NT2/D1 (cell line): ENCODE measurements at places on chromosomes 16 and 17.

- no peak for DNase-seq
These were observed 67.0 kb downstream of the MPRIP start for GRCh38 chr17:17109256-17109655.

DNA sequence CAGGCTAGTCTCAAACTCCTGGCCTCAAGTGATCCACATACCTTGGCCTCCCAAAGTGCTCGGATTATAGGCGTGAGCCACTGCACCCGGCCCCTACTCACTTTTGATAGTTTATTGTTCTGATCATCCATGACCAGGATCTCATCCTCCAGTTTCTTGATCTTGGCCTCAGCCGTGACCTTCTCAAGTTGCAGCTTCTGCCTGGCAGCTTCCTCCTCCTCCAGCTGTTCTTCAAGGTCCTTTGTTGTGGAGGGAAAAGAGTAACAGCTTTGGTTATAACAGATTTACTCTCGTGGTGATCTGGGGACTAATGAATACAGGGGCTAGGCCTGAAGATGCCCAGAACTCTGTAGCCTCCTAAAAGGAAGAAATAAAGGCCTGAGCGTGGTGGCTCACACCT lies 89.9 kb downstream of the NDE1 start:
- no peak for DNase-seq

DNA sequence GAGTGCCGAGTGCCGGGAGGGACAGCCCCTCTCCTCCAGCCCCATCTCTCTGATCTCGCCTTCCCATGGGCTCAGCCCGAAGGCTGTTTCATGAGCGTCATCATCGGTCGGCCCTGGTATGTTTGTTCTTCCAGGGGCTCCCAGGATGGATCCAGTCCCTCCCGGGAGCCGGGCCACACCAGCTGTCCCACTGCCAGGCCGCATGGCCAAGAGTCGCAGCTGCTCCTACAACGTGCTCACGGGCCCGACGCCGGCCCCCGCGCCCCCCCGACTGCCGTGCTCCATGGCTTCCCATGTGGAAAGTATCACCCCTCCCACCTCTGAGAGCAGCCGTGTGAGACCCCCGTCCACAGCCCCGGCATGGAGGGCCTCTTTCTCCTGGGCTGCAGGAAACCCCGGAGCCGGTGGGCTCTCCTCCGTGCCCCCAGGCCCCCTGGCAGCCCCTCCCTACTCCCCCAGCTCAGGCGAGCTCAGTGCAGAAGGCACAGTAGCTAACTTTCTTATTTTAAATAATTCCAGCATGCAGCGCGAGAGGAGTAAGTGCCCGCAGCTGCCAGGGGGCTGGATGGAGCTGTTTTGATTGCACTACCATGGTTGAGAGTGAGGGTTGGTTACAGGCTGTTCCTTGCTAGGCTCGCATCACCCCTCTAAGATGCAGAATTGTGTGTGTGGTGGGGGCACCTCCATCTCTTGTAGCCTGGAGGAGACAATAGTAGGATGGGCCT lies 26.6 kb upstream of the GSE1 start:
- DNase-seq, result no peak

DNA sequence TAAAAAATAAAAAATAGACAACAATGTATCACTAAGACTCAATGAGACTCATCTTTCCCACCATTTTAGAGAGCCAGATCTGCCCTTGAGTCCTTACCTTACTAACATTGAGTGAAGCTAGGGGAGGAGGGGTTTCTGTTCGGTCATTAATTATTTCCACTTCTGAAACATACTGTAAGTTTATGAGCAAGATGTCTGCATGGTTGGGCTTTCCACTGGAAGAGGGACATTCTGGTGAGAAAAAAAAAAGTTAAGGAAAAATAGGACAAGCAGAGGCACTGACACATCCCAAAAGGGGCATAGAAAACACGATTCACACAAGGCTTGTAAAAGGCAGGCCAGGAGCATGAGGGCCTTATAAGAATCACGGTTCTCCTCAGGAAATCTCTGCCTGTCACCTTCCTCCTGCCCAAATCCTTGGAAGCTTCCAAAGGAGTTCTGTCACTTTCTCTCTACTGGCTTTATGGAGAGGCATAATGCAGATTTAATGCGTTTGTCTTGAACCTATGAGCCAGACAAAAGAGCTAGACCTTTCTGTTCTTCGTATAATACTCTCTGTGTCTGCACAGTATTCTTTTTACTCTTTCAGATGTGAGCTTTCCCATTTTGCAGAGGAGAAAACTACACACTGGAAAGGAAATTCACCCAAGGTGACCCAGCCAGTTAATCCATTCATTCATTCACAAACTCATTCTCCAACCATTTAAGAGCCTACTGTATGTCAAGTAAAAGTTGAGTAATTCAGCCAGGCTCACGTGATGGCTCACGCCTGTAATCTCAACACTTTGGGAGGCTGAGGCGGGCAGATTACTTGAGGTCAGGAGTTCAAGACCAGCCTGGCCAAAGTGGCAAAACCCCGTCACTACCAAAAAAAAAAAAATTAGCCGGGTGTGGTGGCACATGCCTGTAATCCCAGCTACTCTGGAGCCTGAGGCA lies 2.5 kb downstream of the LSM12 start:
- DNase-seq, result no peak

DNA sequence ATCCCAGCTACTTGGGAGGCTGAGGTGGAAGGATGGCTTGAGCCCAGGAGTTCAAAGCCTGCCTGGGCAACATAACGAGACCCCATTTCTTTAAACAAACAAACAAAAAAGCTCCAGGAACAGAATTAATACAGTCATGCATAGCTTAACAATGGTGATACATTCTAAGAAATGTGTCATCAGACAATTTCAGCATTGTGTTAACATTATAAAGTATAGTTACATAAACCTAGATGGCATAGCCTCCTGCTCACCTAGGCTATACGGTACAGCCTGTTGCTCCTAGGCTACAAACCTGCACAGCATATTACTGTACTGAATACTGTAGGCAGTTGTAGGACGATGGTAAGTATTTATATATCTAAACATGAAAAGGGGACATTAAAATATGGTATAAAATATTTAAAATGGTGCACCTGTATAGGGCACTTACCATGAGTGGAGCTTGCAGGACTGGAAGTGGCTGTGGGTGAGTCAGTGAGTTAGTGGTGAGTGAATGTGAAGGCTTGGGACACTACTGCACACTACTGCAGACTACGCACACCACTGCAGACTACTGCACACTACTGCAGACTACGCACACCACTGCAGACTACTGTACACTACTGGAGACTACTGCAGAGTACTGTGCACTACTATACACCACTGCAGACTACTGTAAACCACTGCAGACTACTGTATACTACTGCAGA lies 74.6 kb downstream of the TMC6 start:
- DNase-seq, result no peak

GRCh38 chr17:2684549-2684948 lies 27.0 kb downstream of the CLUH start:
- no peak for DNase-seq
